ENCODE measurements at places on chromosomes 4 and X.

- DNase-seq = no peak
Measured at GRCh38 chrX:19866626-19867410, 20.6 kb downstream of the SH3KBP1 start.

- DNase-seq = no peak
Measured at GRCh38 chr4:152951348-152951747, 15.2 kb downstream of the FHDC1 start.

- no peak for DNase-seq
Measured at GRCh38 chr4:154731756-154732155, 12.0 kb upstream of the LRAT start.

DNA sequence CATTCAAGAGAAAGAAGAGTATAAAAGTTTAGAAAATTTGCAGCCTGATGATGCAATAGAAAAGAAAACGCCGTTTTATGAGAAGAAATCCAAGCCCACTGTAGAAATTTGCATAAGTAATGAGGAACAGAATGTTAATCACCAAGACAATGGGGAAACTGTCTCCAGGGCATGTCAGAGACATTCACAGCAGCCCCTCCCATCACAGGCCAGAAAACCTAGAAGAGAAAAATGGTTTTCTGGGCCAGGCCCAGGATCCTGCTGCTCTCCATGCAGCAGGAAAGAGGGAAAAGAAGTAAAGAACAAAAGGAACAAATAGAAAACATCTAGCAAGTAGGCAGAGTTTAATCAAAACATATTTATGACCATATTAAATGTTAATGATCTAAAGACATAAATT lies 119.0 kb downstream of the ANKRD50 start:
- DNase-seq = no peak

- no peak for DNase-seq
Measured at GRCh38 chr4:151443247-151443646, 34.3 kb downstream of the FHIP1A start.
